Left lung (tissue), 14 donors: ENCODE measurements at places on chromosomes 5 and 9. TPM values are rescaled to one million over a fixed set of nuclear protein-coding genes. Genes with fewer than 3 reads are reported as not detected.

DNA sequence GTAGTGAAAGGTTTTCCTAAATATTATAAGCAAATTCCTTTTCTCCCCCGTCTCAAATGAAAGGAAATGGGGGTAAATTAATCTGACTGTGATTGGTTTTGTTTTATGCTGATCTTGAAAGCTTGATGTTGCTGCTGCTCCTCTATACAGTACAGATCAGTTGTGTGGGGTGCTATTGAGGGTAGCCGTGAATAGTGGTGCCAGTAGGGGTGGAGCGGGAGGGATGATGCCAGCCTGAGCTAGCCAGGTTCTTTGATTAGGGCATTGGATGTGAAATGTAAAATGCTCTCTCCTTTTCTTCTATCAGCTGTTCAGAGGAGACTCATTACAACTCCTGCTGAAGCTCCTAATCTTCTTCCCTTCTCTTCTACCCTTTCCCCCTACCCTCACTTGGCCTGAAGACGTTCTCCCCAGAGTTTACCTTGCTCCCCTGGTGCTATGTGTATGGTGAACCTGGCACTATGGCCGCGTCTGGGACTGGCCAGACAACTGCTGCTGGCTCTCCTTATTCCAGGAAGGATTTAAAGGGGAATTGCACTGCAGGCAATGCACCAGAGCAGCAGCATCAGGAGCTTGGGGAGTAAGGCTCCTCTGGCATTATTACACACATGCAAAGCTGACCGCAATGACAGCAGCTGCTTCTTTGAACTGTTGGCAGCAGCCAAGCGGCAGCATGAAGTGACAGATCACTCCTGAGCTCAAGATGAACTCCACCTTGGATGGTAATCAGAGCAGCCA, 566 bp downstream of the GPR21 start:
- H3K36me3 ChIP-seq, result no peaks in the 10 kb centered on the region
- H3K4me1 ChIP-seq, result peaks cover 7% of the 10 kb centered on the region
- no peak overlapping the region for H3K27ac ChIP-seq
- no peak for DNase-seq

Gene ANKRD33B
- 6.3 TPM for total RNA-seq

GRCh38 chr9:103941104-103941503, 153.0 kb upstream of the SMC2 start:
- no peaks in the 10 kb centered on the region for H3K36me3 ChIP-seq
- no peak overlapping the region for H3K4me3 ChIP-seq
- peak; percentile 20 for DNase-seq
- no peak overlapping the region for H3K27ac ChIP-seq
- no peaks in the 10 kb centered on the region for H3K27me3 ChIP-seq
- H3K4me1 ChIP-seq, result no peaks in the 10 kb centered on the region

Gene ADAMTS12
- total RNA-seq, result 34.4 TPM

DNA sequence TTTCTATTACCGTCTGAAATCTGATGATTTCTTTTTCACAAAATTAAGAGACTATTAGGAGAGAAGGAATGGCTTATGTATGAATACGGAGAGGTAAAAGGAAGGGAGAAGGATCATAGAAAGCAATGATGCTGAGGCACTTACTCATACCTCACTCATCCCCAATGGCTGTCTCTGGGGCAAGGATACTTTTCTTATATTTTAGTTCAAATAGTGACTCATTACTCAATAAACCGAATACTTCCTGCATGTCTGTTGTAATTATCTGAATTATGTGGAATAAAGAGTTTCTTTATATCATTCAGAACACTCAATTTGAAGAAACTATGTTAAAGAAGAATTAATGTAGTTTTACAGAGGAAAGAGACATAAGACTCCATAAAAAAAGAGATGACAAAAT, 284.5 kb upstream of the NUDT12 start:
- H3K4me3 ChIP-seq, result no peak overlapping the region
- no peaks in the 10 kb centered on the region for H3K36me3 ChIP-seq
- H3K27ac ChIP-seq, result no peak overlapping the region
- DNase-seq, result no peak

- no peaks in the 10 kb centered on the region for H3K27me3 ChIP-seq
- no peak for DNase-seq
- no peak overlapping the region for H3K27ac ChIP-seq
- H3K4me1 ChIP-seq, result no peaks in the 10 kb centered on the region
- H3K36me3 ChIP-seq, result peaks cover 49% of the 10 kb centered on the region
Observed at GRCh38 chr9:126480813-126481212, 132.9 kb upstream of the LMX1B start.

Gene INSL4
- not detected for total RNA-seq

Gene TRAPPC13
- 20.2 TPM for total RNA-seq

Gene LEAP2
- 1.9 TPM for total RNA-seq

Gene IFNB1
- total RNA-seq, result not detected

GRCh38 chr5:35852084-35852734, 4.5 kb upstream of the IL7R start:
- H3K4me3 ChIP-seq, result no peak overlapping the region
- no peaks in the 10 kb centered on the region for H3K36me3 ChIP-seq
- H3K27me3 ChIP-seq, result no peaks in the 10 kb centered on the region
- H3K4me1 ChIP-seq, result peaks cover 36% of the 10 kb centered on the region
- H3K27ac ChIP-seq, result no peak overlapping the region
- no peak for DNase-seq

DNA sequence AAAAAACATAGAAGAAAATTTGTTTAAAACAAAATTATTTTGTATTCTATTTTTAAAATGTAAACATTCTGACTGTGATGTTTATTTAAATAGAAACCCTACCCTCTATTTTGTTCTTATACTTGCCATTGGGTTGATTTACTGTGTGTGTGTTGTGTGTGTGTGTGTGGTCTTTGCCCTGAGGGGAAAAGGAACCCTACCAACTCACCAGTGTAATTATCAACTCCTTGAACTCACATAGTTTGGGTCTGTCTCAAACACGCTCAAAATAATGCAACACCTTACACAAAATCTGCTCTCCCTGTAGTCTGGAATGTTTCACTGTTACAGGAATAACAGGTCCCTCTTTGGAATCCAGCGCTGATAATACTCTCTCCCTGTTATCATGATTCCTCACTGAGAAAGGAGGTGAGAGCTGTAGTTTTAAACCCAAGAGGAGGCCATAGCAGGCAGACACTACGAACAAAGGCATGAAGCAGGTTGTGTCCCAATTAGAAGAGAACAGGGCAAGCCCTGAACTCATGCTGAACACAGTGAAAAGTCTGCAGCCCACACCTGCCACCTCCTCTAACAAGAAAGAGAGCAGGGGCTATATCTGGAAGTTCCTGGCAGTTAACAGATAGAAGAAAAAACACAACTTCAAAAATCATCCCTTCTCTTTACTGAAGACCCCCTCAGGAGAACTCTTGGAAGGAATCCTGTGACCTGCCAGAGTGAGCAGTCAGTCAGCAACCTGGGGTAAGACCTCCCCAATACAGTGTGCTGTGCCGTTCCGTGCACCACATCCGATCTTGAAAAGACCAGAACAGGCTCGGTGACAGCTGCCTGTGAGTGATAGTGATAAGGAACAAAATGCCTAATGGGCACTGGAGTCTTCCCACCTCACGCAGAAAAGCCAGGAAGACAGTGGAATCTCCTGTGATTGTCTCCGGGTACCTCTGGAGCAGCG, 608.1 kb upstream of the ADAMTS16 start:
- H3K27me3 ChIP-seq, result no peaks in the 10 kb centered on the region
- no peaks in the 10 kb centered on the region for H3K36me3 ChIP-seq

DNA sequence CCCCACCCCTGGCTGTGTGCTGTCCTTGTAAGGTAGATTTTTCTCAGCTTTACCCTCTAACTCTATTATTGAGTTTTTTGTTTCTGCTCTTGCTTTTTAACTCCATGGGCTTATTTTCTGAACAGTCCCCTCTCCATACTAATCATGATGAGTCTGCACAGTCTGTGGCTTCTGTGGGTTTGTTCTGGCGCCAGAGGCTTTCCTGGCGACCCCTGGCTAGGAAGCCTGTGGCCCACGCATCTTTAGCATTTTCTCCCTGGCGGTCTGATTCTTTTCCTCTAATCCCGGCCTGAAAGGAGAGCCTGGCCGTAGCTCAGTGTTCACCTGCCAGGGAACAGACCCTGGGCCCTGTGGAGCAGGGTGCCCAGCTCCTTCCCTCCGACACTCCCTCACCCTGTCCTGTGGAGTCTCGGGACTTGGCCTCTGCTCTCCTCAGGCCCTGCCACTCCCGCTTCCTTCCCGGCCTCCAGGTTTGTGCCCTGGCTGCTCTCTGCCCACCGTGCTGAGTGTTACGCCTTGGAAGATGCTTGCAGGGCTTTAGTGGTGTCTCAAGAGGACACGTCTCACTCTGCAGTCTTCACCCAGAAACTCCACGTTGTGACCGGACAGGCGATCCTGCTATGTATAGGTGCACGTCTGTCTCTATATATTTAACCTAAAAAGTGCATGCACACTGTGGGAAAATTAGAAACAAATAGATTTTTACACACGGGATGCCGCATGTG, 31.7 kb upstream of the LRRC14B start:
- no peaks in the 10 kb centered on the region for H3K27me3 ChIP-seq
- H3K27ac ChIP-seq, result no peak overlapping the region
- H3K4me3 ChIP-seq, result no peak overlapping the region
- no peaks in the 10 kb centered on the region for H3K36me3 ChIP-seq

GRCh38 chr5:83026516-83026915, 50.7 kb downstream of the TMEM167A start:
- H3K36me3 ChIP-seq, result no peaks in the 10 kb centered on the region
- H3K27me3 ChIP-seq, result no peaks in the 10 kb centered on the region
- no peaks in the 10 kb centered on the region for H3K4me1 ChIP-seq
- no peak for DNase-seq
- H3K4me3 ChIP-seq, result no peak overlapping the region

DNA sequence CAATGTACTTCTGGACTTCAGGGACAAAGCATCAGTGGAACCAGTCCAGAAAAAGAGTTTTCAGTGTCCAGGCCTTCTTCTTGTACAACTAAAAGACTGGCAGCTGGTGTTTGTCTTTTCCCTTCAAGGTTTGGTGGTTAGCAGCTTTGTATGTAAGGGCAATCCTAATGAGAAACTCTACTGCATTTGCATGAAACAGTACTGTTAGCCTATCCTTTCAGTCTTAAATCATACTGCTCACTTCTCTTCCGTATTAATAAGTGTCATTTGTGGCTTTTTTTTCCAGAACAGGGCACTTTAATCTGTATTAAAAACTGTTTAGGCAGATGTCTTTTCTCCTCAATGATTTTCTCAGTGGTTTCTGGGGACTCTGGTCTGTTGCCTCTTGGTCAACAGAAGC, 48.9 kb downstream of the FAM174A start:
- no peak overlapping the region for H3K27ac ChIP-seq
- no peak overlapping the region for H3K4me3 ChIP-seq
- DNase-seq, result no peak
- H3K4me1 ChIP-seq, result no peaks in the 10 kb centered on the region
- no peaks in the 10 kb centered on the region for H3K36me3 ChIP-seq

GRCh38 chr5:126499853-126500342, 76.7 kb downstream of the GRAMD2B start:
- DNase-seq, result no peak
- H3K27ac ChIP-seq, result no peak overlapping the region
- no peaks in the 10 kb centered on the region for H3K27me3 ChIP-seq
- H3K36me3 ChIP-seq, result no peaks in the 10 kb centered on the region

- H3K27ac ChIP-seq, result no peak overlapping the region
- no peaks in the 10 kb centered on the region for H3K27me3 ChIP-seq
- H3K4me1 ChIP-seq, result peaks cover 2% of the 10 kb centered on the region
Observed at GRCh38 chr5:172194985-172195774, 1.2 kb downstream of the EFCAB9 start.

GRCh38 chr9:70519912-70520724, 105.7 kb upstream of the KLF9 start:
- no peak for DNase-seq
- no peak overlapping the region for H3K27ac ChIP-seq
- H3K4me3 ChIP-seq, result no peak overlapping the region

DNA sequence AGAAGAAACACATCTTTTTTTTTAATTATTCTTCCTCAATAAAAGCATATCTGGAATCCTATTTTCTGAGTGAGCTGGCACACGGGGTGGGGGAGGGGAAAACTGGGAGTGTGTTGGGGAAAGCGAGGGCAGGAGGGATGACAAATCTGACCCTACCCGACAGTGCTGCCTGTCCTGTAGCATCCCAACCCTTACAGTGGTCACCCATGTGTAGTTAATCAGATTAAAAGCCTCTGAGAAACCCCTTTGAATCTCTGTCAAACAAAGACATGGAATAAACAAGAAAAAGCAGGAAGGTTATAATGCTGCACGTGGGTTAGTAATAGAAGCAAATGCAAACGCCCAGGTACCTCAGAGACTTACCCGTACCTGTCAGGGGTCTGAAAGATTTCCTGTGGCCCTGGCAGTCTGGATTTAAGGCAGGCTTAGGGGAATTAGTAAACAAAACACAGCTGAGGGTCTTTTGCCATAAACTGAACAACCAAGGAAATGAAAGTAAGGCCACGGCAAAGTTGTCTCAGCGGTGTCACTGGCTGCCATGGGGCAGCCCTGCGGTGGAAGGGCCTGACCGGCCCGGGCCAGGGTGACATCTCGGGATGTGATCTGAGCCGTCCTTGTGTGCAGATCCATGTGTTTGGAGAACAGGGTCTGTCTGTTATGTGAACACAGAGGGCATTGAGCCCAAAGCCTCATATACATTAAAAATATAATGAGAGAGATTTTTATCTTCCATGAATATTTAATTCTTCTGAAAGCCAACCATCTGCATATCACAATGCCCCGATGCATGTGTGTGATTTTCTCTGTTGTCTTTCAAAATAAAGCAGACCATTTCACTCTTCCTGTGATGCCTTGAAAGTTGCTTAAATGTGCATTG, 308.2 kb downstream of the ZNF608 start:
- H3K4me1 ChIP-seq, result no peaks in the 10 kb centered on the region
- H3K36me3 ChIP-seq, result no peaks in the 10 kb centered on the region
- no peak for DNase-seq
- no peaks in the 10 kb centered on the region for H3K27me3 ChIP-seq
- no peak overlapping the region for H3K4me3 ChIP-seq

DNA sequence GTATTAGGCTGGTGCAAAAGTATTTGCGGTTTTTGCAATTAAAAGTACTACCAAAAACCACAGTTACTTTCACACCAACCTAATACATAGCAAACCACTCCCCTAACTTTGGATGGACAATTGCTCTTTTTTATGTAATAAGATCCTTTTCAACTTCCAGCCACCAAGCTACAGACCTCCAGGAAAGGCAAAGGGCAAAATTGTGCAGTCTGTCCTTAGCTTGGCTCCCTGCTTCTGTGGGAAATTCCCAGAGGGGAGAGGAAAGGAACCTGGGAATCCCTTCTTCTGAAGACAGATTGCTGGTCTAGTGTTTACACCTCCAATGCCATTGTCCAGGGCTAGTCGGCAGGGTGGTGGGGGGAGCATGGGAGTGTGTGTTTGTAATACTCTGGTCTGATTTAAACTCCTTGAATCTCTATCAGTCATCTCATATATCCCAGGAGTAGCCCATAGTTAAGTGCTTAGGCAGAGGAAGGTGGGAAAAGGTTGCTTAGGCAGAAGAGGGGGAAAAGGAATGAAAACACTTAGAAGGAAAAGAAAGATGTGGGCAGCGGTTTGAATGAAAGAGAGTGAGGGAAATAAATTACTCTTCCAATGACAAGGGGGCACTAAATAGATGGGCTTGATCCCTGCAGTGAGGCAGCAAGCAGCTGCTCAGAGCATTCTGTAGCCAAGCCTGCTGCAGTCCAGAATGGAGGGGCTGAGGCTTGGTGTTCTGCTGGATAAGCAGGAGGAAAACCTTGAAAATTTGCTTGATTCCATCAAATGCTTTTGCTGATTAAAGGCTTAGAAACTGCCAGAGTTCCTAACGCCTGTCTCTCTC, 86.9 kb upstream of the MAP1B start:
- no peaks in the 10 kb centered on the region for H3K36me3 ChIP-seq
- DNase-seq, result no peak
- no peaks in the 10 kb centered on the region for H3K4me1 ChIP-seq
